SK-MEL-5 (cell line): ENCODE measurements at places on chromosomes 4 and X. TPM values are rescaled to one million over a fixed set of nuclear protein-coding genes. Genes with fewer than 3 reads are reported as not detected.

DNA sequence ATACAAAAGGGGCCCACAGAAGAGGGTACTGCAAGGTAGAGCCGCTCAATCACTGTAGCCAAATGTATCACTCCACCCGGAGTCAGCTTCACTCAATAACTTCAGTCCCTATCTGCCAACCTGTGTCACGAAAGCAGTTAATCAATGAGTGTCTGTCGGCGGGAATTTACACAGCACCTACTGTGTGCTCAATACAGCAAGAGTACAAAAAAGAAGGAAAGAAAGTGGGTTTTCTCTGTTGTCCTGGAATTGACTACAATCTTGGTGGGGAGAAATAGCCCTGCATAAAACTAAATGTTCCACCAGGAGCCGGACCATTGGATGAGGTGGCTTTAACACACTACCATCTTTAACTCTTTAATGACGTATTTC lies 780 bp upstream of the NKRF start:
- DNase-seq = no peak

The GPR173 gene
- not detected in 2 replicates for total RNA-seq

GRCh38 chr4:145805490-145805889 lies 125.5 kb downstream of the C4orf51 start:
- no peak for DNase-seq

GRCh38 chr4:22417408-22417807 lies 98.5 kb downstream of the ADGRA3 start:
- no peak for DNase-seq

The GCNA gene
- total RNA-seq = 0.88 and 1.1 TPM in 2 replicates

The SPANXD gene
- total RNA-seq = not detected in 2 replicates

The VSIG1 gene
- not detected in 2 replicates for total RNA-seq

GRCh38 chrX:129762448-129762847 lies 17.3 kb upstream of the SASH3 start:
- no peak for DNase-seq

The CXCL1 gene
- 76.1 and 81.3 TPM in 2 replicates for total RNA-seq

The SOWAHB gene
- not detected in 2 replicates for total RNA-seq

DNA sequence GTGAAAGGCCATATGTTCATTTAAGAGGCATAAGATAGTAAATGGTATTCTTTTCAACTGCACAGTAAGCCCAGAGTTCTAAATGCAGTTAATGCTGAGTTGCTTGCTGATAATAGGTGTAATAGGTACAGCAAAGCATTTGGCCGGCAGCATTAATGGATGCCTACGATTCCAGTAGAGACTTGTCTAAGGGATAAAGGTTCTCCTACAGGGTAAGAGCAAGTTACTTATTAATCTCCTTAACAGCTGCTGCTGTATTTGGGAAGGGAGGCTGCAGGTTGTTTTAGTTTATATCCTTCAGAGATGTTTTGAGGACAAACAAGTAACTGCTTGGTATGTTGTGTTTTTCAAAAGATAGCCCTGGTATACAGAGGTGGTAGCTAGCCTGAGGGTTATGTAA lies 16.8 kb downstream of the TSPAN7 start:
- DNase-seq = no peak

GRCh38 chr4:35063031-35063570 lies 1181.2 kb downstream of the ARAP2 start:
- no peak for DNase-seq

The GLRA2 gene
- not detected in 2 replicates for total RNA-seq

The POU3F4 gene
- not detected in 2 replicates for total RNA-seq

DNA sequence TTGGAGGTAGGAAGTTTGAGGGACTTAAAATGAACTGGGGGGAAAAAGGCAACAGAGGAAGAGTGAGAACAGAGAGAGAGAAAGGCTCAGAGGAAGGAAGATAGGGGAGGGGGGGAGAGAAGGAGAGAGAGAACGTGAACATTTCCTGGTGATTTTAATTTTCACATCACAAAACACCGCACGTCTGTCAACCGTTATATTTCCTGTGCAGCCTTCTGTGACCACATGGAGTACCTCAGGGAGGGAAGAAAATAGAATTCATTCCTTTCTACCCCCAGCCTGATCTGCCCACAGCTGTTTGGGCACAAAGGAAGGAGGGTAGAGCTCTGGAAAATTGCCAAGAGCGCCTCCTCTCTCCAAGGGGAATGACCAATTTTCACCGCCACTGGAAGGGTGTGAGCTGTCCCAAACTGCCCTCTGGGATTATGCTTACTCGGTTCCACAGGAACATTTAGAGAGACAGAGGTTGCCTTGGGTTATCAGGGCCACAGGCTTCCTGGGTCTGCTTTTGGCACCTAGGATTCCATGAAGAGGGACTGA lies 135.7 kb upstream of the MAMLD1 start:
- DNase-seq = no peak

DNA sequence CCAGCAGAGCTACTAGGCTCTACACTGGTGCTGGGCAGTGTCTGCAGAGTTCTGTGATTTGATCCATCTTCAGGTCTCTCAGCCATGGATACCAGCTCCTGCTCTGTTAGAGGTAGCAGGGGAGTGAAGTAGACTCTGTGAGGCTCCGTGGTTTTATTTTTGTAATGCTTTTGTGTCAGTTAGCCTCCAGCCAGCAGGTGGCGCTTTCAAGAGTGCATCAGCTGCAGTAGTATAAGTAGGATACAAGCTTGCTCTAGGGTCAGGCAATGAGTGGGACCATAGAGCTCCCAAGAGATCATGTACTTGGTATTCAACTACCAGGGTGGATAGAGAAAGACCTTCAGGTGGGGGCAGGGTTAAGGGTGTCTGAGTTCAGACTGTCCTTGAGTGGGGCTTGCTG lies 362.5 kb upstream of the TRAM1L1 start:
- DNase-seq = peak; percentile 36

The CXorf49 gene
- total RNA-seq = not detected in 2 replicates

The ZMAT1 gene
- total RNA-seq = 0.32 and 0.61 TPM in 2 replicates

DNA sequence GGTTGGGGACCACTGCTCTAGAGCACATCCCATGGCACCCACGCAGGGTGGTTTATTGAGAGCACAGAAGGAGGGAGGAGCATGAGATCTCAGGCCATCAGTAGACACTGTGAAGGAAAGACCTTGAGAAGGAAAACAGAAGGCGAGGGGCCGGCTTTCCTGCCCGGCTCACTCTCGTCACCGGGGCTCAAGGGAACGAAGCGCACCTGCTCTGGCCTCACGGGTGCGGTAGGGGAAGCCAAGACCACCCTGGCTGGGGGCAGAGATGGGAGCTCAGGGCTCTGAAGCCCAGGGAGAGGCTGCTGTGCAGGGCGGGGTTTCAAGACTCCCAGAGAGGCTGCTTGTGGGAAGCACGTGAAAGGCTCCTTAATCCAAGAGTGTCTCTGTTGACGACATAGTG lies 105.9 kb downstream of the TNIP2 start:
- no peak for DNase-seq

DNA sequence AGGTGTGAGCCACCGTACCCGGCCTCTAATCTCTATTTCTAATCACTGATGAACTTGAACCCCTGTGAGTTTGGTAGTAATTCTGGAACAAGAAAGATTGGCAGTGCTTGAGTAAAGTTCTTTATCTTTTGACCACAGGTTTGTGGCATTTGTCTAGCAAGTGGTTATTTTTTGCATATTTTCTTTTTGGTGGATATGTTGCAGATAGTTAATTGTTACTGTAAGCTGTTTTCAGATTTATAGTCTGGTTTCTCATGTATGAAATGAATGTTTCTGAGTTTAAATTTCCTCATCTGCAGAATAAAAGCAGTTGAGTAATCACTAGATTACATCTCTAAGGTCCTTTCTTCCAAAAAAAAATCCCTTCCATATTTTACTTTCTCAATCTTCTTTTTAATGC lies 105.2 kb downstream of the GASK1B start:
- DNase-seq = no peak

- DNase-seq = no peak
These were observed 75.0 kb downstream of the FAT4 start for GRCh38 chr4:125389713-125390112.

DNA sequence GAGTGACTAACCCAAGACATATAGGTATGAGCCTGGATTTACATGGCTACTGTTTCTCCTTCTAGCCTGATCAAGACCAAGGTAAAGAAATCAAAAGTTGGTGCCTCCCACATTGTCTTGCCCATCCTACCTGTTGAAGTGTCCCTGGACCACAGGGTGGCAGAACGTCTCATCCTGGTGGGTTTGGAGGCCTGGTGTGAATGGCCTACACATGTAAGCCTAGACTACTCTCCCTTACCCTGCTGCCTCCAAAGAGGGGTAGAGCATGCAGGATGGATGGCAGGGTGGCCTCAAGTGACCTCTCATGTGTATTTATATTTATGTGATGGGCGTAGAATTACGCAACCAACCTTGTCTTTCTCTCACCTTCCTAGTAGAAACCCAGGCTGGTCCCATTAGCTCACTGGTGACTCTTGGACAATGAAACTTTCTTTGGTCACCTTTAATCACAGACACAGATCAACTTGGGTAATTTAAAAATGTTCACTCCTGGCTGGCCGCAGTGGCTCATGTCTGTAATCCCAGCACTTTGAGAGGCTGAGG lies 73.3 kb upstream of the SOD3 start:
- peak; percentile 22 for DNase-seq

The PROM1 gene
- total RNA-seq = 3.1 and 4.1 TPM in 2 replicates

The MXRA5 gene
- 0.03 TPM in 1 of 2 replicates, not detected in the other for total RNA-seq

GRCh38 chr4:159248384-159249178 lies 145.7 kb downstream of the RAPGEF2 start:
- DNase-seq = peak; percentile 94

DNA sequence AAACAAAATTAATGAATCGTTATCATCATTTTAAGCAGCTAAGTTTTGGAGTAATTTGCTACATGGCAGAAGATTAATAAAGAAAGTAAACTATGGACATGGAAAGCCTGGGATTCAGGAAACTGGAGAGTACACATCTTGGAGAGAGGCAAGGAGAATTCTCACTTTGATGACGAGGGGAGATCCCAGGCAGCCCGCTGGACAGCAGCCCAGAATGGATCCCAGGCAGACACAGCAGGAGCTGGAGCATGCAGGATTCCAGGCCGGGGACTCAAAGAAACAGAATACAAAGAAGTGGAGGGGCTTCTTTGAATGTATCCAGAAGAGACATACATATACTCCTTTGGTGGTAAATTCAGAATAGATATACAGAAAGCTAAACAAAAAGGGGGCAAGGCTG lies 118.0 kb upstream of the ATP6AP2 start:
- no peak for DNase-seq

GRCh38 chr4:16967722-16968121 lies 69.3 kb upstream of the LDB2 start:
- no peak for DNase-seq

DNA sequence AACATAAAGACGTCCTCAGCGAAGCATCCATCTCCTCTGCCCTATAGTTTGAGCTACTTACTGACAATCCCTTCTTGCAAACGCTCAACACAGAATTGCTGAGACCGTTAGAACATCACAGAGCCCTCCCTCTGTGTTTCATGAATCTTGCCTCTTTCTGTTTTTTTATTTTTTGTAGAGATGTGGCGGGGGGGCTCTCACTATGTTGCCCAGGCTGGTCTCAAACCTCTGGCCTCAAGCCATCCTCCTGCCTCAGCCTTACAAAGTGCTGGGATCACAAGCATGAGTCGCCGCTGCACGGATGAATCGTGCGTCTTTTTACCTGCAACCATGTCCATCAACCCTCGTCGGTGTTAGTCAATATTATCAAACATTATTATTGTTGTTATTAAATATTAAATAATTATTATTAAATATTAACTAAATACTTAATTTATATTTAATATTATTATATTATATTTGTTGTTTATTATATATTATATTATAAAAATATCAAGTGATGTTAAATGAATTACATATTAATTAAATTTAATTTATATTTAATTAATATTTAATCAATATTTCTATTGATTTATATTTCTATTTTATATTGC lies 200.7 kb downstream of the CRLF2 start:
- no peak for DNase-seq

The PDGFC gene
- total RNA-seq = 3.0 and 5.4 TPM in 2 replicates

- DNase-seq = no peak
These were observed 40.6 kb downstream of the ARHGAP10 start for GRCh38 chr4:147772459-147772969.

The PDLIM5 gene
- total RNA-seq = 21.2 and 25.4 TPM in 2 replicates

GRCh38 chrX:78237127-78237526 lies 90.3 kb downstream of the CYSLTR1 start:
- no peak for DNase-seq

The NPY1R gene
- not detected in 2 replicates for total RNA-seq

DNA sequence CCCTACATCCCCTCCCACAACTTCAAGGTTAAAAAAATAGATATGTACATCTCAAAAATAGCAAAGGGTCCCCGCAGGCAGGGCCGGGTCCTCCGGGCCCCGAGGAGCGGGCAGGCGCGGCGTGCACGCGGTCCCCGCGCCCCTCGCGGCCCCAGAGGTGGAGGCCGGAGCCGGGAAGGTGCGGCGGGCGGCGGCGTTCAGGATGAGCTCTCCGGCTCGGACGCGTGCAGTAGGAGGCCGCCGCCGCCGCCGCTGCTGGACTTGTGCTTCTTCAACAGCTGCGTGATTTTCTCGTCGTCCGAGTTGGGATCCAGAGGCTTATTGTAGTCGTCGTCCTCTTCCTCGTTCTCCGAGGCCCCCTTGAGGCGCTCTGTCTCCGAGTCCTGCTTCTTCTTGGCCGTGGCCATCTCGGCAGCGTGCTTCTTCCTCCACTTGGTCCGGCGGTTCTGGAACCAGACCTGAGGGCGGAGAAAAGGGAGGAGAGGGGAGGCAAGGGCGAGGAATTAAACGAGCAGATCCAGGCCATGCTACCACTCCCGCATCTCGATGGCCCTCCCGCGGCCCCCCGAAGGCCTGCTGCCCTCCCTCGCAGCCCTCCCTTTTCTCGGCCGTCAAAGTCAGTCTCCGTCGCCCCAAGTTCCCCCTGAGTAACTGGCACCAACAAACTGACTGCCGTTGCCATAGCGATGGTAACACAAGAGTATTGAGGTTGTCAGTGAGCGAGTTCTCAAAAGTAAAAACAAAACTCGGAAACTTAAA lies 5.8 kb downstream of the NKX6-1 start:
- no peak for DNase-seq

The FOXO4 gene
- total RNA-seq = 6.7 TPM in 2 replicates

DNA sequence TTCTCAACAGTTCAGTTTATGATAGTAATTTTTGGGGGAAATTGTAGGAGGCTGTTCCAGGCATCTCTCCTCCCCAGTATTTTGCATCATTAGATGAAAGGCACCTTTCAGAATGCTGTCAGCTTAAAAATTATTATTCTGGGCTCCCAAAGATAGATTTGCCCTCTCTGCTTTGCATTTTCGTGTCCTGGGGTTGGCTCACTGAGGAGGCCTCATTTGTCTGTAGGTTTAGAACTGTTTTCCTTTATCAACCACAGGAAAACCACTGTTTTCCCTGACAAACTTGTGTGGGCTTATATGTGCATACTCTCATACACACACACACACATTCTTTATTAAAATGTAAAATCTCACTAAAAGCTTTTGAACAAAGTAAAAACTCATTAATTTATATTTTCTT lies 197.2 kb upstream of the VCX3A start:
- no peak for DNase-seq
